ENCODE measurements at places on chromosomes 2 and 18.

GRCh38 chr2:190879474-190880377, 895 bp upstream of the GLS start:
- peak; percentile 59 for DNase-seq

DNA sequence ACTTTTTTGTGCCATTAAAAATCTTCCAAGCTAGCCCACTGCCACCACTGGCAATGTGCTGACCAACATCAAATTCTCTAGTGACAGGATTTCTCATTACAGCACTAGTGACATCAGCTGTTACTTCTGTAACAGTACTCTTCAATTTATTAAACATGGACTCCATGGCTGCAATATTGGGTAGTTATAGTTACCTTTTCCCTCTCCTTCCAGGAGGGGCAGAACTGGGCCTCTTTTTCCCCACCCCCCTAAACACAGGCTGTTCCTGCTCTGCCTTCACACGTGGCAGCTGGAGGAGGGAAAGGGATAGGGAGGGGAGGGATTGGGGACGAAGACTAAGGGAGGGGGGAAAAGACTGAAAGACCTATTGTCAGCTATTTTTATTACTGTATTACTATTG, 38.1 kb downstream of the TRAK2 start:
- DNase-seq: no peak

- no peak for DNase-seq
Observed at GRCh38 chr2:101111262-101111838, 39.8 kb downstream of the TBC1D8 start.

- DNase-seq: no peak
Observed at GRCh38 chr2:100817388-100817985, 2.5 kb upstream of the NPAS2 start.

DNA sequence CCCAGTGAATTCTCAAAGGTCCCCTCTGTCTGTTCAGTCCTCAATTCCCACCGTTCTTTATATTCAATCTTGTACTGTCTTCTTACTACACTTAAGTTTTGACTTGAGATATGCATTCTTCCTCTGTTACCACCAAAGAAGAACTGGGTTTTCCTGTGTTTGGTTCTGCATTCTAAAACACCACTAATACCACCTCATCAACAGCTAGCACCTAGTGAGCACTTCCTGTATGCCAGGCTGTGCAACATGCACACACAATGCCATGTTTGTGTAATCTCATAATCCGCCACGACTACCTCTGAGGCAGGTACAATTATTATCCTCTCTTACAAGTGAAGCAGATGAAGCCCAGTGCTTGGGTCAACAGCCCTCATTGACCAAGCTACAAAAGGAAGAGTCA, 11.8 kb upstream of the CTAGE1 start:
- no peak for DNase-seq

GRCh38 chr18:37280701-37281393, 284.8 kb downstream of the CELF4 start:
- DNase-seq: no peak

GRCh38 chr2:190490502-190490901, 44.0 kb downstream of the NEMP2 start:
- DNase-seq: no peak

GRCh38 chr2:86038291-86039081, 67.2 kb downstream of the POLR1A start:
- DNase-seq: peak; percentile 68

DNA sequence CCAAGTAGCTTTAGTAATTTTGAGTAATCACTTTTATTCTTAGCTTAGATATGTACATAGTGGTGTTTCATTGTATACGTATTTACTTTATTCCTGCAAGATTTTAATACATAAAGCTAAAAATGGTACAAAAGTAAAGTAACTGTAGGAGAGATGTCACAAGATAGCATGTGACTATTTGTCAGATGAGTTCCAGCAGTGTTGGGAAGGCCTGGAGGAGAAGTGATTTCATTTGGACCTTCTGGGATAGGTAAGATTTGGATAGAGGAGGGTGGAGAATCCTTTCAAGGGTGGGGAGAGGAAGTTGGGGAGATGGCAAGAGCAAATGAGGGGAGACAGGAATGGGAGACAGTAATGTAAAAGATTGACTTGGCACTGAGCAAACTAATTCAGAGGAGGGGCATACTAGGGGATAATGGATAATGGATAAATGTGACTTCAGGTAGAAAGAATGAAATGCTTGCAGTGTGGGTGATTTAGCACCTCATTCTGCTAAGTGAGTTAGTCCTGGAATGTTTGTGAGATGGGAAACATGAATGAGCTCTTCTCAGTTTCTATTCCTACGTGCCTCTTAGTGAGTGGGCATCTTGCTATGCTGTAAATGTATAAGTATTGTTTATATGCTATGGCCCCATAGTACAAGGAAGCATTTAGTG, 10.5 kb downstream of the WDR43 start:
- DNase-seq: no peak

- no peak for DNase-seq
Observed at GRCh38 chr2:140247451-140248195, 1467.4 kb upstream of the NXPH2 start.

- DNase-seq: no peak
Observed at GRCh38 chr2:238776003-238776760, 71.7 kb upstream of the TWIST2 start.

GRCh38 chr2:23239374-23239773, 145.6 kb upstream of the KLHL29 start:
- DNase-seq: no peak
